ENCODE measurements at places on chromosomes 7 and 10.

- DNase-seq: no peak
Observed at GRCh38 chr10:107966826-107967225, 802.3 kb upstream of the SORCS1 start.

DNA sequence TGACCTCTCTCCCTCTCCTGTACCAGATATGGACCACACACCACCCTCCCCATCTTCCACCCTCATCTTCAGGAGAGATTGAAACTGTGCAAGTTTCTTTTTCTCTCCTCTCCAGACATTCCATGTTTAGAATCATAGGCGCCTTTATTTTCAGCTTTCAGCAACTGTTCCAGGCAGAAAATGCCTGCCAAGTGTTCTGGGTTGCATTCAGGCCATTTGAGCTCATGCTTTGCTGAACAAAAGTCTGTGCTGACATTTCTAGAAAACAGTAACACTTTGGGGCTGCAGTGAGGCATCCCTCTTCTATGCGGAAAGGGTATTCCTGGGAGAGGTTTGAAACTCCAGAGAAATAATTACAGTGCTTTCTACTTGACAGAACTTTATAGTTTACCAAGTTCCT, 361.7 kb downstream of the GPAM start:
- no peak for DNase-seq

- DNase-seq: no peak
Observed at GRCh38 chr7:94394437-94395140, at the start of gene COL1A2. Gene COL1A2, plus strand, starts transcription at chr7:94394895. Its CDS starts 137 bp downstream, at chr7:94395032.

DNA sequence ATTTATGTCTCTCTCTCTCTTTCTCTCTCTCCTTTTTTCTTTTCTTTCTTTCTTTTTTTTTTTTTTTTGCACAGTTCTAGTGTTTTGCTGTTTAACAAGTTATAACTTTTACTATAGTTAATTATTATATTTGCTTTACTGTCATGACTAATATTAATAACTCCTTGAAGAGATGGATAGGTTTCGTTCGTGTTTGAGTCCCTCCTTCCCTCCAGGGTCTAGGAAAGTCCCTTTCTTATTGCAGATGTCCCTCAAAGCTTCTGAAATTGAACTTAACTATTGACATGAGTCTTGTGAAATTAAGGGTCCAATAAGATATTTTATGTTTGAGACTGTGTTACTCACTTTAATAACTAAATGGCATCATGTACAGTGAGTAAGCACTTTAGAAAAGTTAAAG, 131.4 kb downstream of the PLXDC2 start:
- DNase-seq: no peak

DNA sequence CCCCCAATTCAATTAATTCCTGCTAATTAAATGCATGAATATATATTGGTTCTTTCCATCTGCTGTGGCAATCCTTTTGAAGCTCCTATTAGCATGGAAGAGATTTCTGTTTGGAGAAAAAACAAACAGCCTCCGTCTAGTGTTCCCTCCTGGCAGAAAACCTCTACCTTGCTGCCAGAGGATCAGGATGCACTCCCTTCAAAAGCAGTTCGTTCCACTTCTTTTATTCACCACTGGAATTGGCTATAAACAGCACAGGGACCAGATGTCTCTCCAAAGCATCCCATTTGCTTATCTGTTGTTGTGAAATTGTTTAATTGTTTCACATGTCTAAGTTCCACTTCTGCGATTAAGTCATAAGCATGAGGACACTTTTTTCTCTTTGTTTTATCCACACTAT, 77.8 kb upstream of the PTN start:
- DNase-seq: no peak

- DNase-seq: no peak
Observed at GRCh38 chr10:82213784-82214183, 338.8 kb downstream of the NRG3 start.

GRCh38 chr7:77989981-77990566, 191.5 kb downstream of the PHTF2 start:
- no peak for DNase-seq

- DNase-seq: no peak
Observed at GRCh38 chr10:118870467-118871243, 115.9 kb upstream of the CACUL1 start.

DNA sequence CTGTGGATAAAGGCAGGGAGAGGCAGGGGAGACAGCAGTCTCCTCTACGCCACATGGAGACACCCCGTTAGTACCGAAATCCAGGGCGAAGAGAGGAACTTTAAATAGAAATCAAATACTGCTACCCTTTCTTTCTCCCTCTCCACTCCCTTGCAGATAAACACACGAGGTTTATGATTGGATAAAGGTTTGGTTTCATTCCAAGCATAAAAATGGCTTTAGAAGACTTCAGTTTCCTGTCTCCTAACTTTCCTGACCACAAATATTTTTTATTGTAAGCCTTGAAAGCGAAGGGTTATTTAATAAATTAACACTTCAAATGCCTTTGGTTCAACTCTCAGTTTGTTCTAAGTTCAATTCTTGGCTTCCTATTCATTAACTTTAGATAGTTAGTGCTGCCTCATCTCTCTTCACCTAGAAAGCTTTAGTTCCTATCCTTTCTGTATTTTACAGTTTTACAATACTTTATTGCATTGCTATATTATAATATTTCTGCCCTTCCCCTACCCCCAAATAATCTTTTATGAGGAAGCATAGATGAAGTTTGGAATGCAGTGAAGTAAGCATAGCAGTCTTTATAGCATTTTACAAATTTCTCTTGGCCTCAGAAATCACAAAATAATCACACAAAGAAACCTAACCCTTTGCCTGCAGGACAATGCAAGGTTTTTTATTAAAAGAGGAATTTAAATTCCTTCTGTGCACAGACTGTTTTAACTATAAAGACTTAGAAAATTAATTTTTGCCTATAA, 31.5 kb upstream of the ARID5B start:
- no peak for DNase-seq

DNA sequence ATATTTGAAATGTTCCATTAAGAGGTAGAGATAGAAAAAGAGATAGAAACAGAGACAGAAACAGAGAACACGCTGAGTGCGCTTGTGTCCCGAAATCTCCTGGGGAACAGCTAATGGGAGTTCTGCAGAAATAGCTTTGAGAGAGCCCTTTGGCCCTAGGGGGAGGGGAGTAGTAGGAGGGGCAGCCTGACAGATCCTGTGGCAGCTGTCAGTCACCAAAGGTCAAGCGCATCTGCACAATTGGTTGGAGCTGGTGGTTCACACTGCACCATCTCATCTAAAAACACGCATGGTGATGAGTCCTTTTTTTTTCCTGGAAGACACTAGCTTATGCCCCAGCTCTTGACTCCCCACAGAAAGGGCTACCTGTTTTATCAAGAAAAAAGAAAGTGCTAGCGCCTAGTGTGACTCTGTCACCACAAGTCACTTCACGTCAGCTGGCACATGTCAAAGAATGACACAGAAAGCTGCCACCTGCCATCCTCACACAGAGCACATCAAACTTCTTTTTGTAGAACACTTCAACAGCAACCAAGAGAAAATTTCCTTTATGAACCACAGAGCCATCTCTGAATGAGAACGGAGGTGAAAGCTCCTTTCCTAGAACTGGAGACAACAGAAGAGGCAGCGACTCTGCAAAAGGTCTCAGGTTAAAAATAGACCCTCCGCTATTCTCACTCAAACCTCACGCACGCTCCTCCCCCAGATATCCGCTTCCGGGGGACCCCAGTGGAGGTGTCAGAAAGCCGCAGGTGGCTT, 125.7 kb downstream of the GFRA1 start:
- no peak for DNase-seq

DNA sequence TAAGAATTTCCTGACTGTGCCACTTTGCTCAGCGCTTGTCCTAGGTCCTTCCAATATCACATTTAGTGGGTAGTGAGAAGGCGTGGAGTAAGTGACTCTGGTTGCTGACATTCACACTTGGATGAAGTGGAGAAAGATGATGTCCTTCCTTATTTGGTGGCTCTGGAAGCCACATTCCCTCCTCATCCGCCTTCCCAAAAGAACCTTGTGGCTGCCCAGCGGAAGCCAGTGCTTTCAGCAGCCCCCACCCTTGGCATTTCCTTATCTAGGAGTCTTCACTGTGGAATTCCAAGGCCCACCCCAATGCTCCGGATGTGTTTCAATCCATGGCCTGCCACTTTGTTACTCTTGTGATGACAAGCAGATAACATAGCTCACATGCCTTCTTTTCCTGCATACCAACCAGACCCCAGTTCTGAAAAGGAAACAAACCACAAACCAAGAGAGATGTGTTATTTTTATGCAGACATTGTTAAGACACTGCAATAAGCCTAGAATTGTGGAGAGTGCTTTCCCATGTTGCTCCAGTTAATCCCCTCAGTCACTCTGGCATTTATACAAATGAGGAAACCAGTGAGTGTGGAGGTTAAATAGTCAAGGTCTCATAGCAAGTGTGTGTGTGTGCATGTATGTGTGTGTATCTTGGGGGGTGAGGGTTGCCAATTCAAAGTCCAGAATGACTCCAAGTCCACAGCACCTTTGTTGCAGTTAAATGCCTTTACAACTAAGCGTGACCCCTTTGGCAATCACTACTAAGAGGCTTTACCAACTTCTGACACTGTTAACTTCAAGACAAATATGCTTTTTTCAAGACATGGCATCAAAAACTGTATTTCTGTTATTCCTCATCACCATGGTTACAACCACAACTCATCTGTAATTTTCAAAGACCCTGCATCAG, 10.3 kb upstream of the ANKRD1 start:
- no peak for DNase-seq

DNA sequence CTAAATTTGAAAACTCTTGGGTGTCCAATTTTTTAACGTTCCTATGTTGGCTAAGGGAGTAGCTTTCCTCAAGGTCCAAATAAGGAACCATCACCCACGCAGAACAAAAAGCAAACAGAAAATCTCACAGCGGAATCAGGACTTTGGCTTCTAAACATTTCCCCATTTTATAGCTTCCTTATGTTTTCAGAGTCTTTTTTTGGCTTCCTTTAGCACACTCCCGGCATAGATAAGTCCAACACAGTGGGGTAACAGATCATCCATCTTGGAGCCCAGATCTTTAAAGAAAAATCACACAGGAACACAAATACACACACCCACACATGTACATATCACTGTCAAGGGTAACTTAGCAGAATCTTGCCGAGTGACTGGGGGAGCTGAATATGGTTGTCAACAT, 4.2 kb upstream of the TCF7L2 start:
- no peak for DNase-seq

DNA sequence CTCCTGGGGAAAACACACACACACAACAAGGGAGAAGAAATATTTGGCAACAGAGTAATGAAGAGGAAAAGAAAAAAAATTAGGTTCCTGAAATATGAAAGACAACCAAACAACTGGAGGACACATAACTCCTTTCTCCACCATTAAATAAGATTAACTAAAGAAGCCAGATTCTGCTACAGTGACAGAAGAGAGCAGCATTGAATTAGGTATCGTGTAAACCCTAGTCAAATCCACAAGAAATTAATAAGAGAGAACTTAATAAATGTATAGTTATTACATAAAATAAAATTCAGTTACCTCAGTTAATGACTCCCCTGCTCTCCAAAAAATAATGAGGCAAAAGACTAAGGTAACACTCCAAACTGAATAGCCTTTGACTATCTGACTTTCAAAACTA, 306.7 kb downstream of the CRPPA start:
- no peak for DNase-seq

- DNase-seq: no peak
Observed at GRCh38 chr7:124263232-124263827, 230.5 kb upstream of the TMEM229A start.

GRCh38 chr7:43010061-43010460, 77.9 kb downstream of the MRPL32 start:
- no peak for DNase-seq

GRCh38 chr7:139004321-139005090, 23.3 kb upstream of the KIAA1549 start:
- DNase-seq: no peak

- DNase-seq: no peak
Observed at GRCh38 chr7:106021151-106022067, 58.3 kb downstream of the CDHR3 start.

GRCh38 chr7:19772306-19772705, 1.1 kb downstream of the TMEM196 start:
- DNase-seq: no peak

DNA sequence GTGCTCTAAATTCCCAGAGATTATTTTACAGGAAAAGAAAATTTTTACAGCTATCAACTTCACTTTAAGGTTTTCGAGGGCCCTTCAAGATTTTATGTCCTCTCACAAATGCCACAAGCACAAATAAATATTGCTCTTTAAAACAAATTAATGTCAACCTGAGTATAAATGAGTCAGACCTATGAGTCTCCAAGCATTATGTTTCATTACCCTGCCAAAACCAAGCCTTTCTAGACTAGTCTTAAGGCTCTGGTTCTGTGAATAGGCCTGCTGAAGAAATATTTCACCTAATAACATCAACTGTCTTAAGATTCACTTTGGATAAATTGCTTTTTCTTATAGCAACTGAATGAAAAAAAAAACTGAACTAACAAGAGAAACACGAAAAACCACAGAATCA, 153.0 kb downstream of the PDE1C start:
- DNase-seq: no peak

GRCh38 chr10:85778074-85778473, 588.5 kb downstream of the GRID1 start:
- DNase-seq: no peak

DNA sequence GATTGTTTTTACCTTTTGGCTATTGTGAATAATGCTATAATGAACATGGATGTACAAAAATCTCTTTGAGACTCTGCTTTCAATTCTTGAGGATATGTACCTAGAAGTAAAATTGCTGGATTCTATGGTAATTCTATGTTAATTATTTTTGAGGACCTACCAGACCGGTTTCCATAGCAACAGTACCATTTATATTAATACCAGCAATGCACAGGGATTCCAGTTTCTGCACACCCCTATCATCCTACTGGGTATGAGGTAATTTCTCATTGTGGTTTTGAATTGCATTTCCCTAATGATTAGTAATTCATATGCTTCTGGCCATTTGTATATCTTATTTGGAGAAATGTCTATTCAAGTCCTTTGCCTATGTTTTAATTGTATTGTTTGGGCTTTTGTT, 9.9 kb upstream of the PPP1R9A start:
- no peak for DNase-seq

DNA sequence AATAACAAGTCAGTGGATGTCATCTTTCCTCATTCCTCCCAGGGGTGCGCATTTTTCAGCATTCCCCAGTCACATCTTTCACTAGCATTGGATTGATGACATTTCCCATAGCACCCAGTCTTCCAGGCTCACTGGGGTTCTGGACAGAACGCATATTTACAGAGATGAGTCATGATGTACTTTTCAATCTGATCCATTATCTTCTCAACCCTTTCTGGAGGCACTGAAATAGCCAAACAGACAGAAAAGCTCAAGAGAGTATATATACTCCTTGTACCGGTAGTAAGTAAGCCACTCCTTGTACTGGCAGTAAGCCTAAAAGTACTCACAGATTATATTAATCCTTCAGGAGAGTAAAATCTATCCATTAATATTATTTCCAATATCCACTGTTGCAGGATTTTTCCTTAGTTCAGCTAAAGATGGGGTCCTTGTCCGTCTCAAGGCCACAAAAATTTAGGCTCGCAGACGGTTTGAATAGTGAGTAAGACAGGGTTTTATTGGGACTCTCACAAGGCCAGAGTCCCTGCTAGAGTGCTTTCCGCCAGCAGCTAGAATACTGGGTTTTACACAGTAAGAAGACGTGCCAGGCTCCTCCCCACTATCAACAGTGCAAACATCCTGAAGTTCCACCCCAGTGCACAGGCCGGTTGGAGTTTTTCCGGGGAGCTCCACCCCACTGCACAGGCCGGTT, 60.8 kb downstream of the MDH2 start:
- no peak for DNase-seq

Data from stimulated activated CD4-positive, alpha-beta T cell treated with anti-CD3 and anti-CD28 coated beads, Interleukin-1b, Interleukin-23, amount 100 ng/mL, for 4 hours (primary cell).